ENCODE measurements at places on chromosomes 7 and 10.

DNA sequence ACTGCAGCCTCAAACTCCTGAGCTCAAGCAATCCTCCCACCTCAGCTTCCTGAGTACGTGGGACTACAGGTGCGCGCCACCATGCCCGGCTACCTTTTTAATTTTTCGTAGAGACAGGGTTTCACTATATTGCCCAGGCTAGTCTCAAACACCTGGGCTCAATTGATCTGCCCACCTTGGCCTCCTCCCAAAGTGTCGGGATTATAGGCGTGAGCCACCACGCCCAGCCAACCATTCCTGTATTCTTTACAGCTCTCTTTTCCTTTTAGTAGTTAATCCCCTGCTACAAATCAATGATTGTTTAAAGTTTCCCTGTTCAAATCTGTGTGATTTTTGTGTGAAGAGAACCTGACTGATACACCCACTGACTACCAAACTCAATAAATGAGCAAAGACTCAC, 75.4 kb upstream of the SVIL start:
- no peak for DNase-seq

DNA sequence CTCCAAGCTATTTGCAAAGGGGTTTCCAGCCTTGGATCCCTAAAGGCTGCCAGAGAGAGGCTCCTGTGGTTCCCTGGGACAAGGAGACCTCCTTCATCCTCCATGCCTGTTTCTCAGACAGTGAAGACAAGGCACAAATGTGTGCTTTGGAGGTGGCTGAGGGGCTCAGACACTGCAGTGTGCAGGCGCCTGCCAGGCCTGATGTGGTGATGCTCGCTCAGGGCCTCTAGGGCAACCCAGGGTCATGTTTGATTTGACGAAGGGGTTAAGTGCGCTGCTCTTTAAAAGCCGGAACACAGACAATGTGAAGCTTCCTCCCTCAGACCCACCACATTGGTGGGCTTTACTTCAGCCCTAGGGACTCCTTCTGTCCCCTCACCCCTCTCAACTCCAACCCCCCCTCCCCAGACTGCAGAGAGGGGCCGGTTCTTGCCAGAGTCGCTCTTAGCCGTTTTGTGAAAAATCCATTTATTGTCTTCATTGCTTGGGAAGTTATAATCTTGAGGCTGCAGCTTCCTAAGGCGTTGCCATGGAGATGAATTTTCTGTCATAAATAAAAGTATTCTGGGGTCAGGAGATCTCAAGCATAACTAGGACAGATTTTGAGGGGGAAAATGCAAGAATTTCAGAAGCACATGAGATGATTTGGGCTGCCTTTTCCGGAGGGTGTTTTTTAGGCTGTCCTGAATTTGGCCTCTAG, 35.8 kb downstream of the PDGFA start:
- no peak for DNase-seq

- DNase-seq, result no peak
These were observed 148.8 kb downstream of the CHRM2 start for GRCh38 chr7:137017221-137017620.

DNA sequence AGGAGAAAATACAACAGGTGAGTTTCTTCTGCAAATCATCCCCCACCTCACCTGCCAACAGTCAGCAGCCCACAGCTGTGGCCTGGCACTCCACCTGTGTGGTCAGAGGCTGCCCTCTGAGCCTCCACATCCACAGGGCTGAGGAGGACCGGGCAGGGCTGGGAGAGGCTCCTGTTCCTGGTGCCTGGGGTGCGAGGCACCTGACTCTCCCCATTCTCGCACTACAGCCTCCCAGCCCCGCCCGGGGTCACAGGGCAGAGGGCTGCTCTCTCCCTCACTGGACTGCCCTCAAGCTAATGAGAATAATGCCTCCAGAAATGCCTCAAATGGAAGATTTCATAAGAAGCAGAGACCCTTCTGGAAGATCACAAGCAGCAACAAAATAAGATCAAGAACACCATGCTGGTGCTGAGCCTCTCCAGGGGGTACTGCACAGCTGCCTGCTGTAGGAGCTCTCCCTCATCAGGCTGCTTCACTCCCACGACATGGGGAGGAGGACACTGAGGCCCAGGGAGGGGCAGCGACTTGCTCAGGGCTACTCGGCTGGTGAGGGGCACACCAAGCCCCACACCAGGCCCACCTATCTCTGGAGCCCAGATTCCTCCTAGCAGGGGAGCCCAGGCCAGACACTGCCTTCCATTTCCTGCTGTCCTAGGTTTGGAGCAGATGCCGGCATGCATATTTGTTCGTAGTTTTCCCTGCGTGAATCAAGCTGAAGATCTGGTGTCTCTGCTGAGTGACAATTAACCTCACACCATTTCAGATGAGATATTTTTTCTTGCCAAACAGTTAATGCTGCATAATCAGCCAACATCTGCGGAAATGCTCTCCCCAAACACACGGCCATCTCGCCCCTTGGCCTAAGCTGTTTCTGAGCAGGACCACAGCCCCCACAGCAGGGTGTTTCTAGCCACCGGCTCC, 76.5 kb downstream of the FAM53B start:
- no peak for DNase-seq
